ENCODE measurements at places on chromosomes 6 and 20. TPM values are rescaled to one million over a fixed set of nuclear protein-coding genes. Genes with fewer than 3 reads are reported as not detected.

Gene LINC00237
- total RNA-seq: not detected

DNA sequence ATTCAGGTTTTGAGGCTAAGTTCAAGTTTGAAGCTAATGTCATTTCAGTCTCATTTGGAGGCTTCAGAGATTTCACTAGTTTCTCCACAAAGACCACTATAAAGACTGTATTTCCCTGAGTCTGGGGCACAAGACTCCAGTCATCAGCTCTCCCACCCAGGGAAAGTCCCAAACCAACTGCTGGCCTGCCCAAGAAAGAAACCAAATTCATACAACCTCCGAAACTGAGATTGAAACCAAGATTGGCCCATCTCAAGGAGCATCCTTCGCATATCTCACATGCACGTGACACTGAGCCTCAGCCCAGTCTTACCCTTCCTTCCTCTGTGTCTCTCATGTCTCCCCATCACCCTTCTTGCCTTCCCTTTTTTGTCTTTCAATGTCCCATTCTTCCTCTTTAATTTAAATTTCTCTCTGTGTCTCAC lies 3.5 kb upstream of the LTA start:
- DNase-seq: no peak

- no peak for DNase-seq
These were observed 44.6 kb upstream of the SENP6 start for GRCh38 chr6:75557068-75557467.

- DNase-seq: peak; percentile 28
These were observed 21.7 kb downstream of the CST7 start for GRCh38 chr20:24970754-24971153.

DNA sequence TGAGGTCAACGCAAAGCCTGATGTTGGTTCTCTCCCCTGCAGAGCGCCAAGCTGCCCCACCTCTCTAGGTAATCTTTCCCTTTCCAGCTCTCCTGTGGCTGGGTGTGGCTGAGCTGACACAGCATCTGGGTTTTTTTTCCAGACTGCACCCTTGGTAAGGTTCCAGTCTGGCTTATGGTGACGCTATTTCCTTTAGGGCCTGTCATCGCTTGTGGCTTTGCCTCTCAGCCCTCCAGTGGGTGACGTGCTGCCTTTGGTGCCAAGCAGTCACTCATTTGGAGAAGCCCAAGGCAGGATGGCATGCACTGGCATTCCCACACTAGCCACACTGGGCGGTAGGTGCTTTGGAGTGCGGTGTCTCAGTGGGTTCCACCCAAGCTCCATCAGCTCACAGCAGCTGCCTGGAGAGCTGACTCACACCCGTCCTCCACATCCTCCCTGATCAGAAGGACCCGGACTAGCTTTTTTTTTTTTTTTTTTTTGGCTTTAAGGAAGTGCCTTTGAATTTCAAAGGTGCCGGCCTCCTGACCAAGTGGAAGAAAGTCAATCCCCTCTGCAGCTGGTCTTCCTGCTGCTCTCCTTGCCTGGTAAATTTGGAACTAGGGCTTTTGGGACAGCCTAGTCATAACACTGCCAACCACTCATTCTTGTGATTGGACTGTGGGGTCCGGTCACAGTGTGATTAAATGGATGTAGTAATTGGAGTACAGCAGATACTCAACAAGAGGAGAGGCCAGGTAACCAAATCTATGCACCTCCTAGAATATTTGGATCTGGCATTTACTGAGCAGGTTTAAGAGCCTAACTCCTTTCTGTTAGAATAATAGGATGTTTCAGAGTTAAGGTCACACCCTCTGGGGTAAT lies 153.6 kb downstream of the CD83 start:
- peak; percentile 62 for DNase-seq

DNA sequence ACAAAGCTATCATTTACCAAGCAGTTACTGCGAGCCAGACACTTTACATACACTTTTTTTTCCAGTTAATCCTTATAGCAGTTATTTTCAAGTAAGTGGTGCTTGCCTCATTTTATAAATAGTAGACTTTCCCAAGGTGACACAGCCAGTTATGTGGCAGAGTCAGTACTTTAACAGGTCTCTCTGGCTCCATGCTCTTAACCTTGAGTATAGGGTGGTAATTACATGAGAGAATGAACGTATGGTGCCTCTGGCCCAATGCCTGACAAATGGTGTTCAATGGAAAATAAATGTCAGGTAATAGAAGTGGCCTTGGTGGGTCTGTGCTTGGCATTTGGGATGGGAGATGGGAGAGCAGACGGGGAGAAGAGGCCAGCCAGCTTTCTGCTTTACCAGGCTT lies 316.3 kb downstream of the SLC35F1 start:
- DNase-seq: no peak

- no peak for DNase-seq
These were observed 138.0 kb downstream of the HFE start for GRCh38 chr6:26224940-26225847.

Gene RRBP1
- 144 TPM for total RNA-seq

DNA sequence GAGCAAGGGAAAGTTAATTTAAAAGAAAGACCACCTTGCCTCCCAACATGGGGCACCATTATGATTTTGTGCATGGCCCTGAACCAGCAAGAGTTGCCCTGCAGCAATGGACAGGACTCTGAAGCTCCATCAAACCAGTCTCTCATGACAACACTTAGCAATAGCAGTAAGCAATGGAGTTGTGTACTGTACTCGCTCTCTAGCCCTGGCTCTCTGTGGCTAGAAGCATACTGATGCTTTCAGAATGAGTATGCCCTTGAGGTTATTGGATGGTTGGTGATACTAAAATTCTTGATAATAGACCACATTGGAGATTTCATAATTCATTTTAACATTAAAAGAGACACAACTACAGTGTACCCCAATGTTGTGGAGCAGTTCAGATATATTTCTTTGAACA lies 23.2 kb upstream of the LMBRD1 start:
- DNase-seq: no peak

DNA sequence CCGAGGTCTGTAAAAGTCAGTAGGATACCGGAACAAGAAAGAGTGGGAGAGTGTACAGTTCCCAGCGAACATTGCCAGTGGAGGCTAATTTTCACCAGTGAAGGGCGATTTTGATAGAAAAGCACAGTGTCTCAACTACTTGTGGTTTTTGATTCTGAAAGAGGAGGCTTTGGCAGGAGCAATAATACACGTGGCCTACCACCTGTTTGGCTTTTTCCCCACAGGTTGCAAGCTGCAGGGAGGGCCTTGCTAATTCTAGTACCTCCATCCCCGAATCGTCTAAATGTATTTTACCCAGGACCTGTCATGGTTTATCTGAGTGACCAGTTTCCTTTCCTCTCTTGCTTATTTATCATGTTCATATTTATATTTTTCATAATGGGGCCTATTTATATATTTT lies 3.3 kb upstream of the EFCAB8 start:
- DNase-seq: no peak

DNA sequence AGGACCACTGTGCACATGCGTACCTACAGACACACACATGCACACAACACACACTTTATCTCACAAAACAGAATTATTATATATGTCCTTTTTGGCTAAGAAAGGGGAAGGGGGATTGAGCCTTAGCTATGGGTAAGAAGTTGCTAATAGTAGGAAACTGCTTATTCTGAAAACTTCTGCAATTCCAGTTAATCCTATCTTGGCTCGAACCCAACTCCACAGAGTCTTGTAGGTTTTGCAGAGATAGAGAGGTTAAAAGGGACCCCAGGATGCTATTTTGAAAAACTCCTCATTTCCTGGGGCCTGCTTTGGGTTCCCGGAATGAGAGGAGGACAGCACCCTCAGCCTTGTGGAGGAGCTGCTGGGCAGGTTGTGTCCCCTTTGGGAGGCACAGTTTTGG lies 233.8 kb downstream of the CLIC5 start:
- no peak for DNase-seq

GRCh38 chr20:12394786-12395185 lies 477.1 kb downstream of the BTBD3 start:
- DNase-seq: no peak

GRCh38 chr6:122200440-122200839 lies 199.0 kb upstream of the HSF2 start:
- no peak for DNase-seq

DNA sequence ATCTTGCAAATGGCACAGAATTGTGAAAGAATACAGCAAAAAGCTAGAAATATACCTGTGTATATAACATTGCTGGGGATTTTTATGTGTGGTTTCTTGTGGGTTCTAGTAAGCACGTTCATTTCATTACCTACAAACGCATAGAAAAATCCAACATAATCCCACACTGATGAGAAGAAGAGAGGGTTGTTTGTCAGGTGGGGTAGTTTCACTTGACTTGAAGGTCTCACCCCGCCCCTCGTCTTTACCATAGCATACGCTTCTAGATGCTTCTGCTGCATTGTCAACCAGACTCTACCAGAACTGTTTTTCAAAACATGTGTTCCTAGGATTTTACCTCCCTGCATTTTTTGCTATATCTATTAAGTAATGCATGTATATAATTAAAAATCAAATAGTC lies 284.1 kb upstream of the TAB2 start:
- DNase-seq: no peak

Gene ARMC12
- total RNA-seq: 1.5 TPM

DNA sequence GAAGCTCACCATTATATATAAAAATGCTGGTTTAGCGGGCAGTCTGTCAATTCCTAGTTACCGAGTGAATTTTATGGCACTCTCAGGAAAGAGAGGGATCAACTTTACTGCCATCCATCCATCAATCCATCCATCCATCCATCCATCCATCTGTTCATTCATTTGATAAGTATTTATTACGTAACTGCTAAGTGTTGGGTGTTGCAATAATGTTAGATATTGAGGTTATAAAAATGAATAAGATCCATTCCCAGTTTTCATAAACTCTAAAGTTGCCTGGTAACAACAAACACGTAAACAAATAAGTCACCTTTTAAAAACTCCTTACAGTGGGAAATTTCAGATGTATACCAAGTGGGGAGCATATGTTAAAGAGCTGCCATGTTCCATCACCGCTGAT lies 36.8 kb downstream of the SASH1 start:
- no peak for DNase-seq

Gene OGFR
- total RNA-seq: 42.0 TPM

Gene ADGB
- total RNA-seq: not detected

Gene OPN5
- total RNA-seq: not detected

DNA sequence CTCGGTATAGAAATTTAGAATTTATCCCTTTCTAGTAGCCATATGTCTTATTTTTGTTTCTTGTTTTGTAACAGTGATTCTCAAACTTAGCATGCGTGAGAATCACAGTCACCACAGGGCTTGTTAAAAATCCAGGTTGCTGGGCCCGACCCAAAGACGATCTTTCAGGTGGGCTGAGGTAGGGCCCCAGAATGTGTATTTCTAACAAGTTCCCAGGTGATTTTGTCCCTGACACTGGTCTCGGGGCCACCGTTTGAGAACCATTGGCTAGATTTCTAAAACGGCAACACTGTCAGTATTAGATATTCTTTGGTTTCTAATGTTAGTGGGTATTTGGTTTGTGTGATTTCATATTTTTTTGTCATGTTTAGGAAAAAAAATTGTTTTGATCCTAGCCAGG lies 9.9 kb downstream of the PFDN4 start:
- no peak for DNase-seq

Gene COL9A3
- total RNA-seq: 5.1 TPM

Gene SSTR4
- not detected for total RNA-seq

GRCh38 chr6:132734694-132735236 lies 20.9 kb upstream of the VNN1 start:
- no peak for DNase-seq

DNA sequence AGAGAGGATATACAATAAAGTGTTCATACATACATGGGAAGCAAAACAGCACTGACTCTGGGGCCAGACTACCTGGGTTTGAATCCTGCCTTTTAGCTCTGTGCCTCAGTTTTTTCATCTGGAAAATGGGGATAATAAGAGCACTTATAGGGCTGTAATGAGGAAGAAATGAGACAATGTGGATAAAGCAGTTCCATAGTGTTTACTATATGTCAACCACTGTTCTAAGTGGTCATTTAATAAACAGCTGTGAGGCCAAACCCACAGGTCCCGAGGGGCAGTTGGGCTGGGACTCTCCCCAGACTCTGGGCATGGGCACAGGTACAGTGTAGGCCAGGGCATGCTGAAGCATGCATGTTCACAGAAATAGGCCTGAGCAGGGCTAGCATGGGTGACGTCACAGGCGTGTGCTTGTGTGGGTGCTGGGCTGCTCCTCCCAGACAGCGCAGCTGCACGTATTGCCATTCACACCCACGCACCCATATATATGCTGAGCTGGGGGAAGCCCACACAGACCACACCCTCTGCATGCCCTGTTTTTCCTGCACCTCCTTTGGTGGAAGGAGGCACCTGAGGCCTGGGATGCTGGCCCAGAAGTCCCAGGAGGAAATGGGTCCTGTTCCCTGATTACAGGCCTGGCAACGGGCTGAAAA lies 3.5 kb upstream of the PLCG1 start:
- peak; percentile 71 for DNase-seq

Gene WASF1
- total RNA-seq: 5.9 TPM

GRCh38 chr6:35041086-35041861 lies 99.9 kb downstream of the TCP11 start:
- DNase-seq: no peak

- no peak for DNase-seq
These were observed 11.3 kb downstream of the PAQR8 start for GRCh38 chr6:52373151-52373690.

Gene PI16
- total RNA-seq: 15.4 TPM

Gene HLA-DMB
- 31.0 TPM for total RNA-seq

Gene PXMP4
- 19.5 TPM for total RNA-seq

- no peak for DNase-seq
These were observed 39.3 kb downstream of the GTF2H5 start for GRCh38 chr6:158207422-158207788.

Gene GPR6
- total RNA-seq: not detected

- peak; percentile 53 for DNase-seq
These were observed 46.3 kb downstream of the GOPC start for GRCh38 chr6:117555882-117556498.

DNA sequence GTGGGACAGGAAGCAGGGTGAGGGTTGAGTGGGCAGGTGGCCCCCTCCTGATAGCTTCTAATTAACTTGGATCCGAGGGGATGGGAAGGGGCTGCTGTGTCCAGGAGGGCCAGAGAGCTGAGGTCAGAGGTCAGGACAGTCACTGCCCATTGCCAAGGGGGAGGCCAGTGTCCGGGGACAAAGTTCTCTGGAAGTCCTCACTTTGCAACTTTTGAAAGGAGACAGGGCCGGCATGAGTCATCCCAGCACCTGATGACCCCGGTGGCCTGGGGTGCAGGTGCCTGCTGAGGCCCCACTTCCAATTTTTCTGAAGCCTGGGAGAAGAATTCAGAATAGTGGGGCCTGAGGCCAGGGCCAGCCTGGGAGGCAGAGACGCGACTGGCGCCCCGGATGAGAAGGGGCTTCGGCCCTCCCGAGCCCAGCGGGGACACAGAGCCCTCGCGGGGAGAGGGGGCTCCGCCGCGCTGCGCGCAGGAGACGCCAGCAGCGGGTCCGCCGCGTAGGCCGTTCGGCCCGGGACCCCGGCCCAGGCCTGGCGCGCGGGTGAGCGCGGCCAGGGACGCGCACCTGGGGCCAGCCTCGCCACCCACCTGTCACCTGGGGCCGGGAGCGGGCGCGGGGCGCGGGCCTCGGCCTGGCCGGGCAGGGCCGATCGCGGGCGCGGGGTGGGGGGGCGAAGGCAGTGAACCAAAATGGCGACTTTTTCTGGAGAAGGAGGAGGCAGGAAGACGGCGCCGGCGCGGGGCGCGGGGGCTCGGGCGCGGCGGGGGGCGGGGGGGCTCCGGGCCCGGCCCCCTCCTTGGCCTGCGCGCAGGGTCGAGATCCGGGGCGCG lies 586 bp downstream of the ZNF512B start:
- DNase-seq: peak; percentile 51

GRCh38 chr6:149440735-149441671 lies 40.9 kb downstream of the SUMO4 start:
- no peak for DNase-seq
